Stimulated activated CD4-positive, alpha-beta T cell treated with anti-CD3 and anti-CD28 coated beads, Interleukin-1b, Interleukin-23, amount 100 ng/mL, for 1 hour (primary cell): ENCODE measurements at places on chromosomes 6 and 20.

DNA sequence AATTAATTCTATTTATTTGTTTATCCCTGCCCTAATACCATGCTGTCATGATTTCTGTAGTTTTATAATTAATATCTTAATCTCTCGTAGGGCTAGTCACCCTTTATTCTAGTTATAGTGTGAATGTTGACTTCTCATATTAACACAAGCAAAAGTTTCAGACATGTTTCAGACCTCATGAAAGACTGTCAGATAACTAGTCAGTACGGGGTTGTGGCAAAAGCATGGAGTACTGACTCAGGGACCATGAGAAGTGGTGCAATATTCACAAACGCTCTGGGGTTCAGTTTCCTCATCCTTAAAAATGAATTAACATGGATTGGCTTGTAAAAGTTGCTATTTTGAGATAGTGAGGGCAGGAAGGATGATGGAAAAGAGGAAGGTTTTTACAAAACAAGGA is 148.9 kb downstream of the TMEM200A start:
- no peak for DNase-seq

DNA sequence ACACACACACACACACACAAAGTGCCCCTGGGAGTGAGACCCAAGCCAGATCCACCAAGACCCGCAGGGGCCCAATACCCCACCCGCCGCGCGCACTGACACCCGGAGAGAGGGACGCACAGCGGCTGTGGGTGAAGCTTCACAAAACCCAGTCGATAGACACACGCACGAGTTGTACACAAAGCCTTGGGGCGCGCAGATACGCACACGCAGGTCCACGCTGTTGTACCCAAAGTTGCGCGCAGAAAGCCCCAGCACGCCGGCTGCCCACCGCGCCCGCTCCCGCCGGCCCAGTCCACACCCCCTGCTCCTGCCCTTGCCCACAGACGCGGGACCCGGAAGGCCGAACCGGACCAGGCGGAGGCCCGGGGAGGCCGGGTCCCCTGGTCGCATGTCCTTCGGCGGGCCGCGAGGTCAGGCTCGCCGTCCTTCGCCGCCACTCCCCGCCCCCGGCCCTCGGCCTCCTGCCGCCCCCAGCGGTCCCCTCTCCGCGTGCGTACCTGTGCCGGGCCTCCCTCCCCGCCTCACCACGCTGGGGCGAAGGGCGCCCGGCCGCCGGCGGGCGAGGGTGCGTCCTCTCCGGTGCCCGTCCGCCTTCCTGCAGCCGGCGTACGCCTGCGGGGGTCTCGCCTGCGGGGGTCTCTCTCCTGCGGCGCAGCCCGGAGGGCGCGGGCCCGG is at the start of gene TMEM74B:
TMEM74B (minus strand) TSS at position 344 of the 678 bp plus-strand sequence. CDS start 1,180 bp downstream, outside the sequence.
- no peak for DNase-seq

- DNase-seq: no peak
Observed at GRCh38 chr6:104599821-104600638, 259.7 kb downstream of the HACE1 start.

DNA sequence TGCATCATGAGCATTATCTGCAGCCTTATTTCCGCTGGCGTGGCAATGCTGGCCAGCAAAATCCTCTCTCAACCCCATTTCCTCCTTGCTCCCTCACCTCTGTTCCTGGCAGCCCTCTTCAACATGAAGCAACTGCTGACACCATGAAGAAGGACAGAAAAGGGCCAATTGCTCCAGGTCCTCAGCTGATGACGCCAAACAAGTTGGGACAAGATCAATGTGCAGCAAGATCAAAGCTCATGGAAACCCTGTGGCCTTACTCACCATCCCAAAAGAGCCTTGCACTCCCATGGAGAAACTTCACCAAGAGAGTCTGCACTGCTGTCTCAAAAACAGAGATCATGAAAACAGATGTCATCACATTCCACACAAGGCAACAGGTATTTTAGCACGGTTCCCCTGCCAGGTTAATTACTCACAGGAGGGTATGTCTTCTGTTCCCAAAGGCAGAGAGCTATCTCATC is 7.4 kb downstream of the GFOD1 start:
- DNase-seq: no peak

GRCh38 chr6:168988801-168989200 is 264.8 kb downstream of the THBS2 start:
- DNase-seq: no peak

DNA sequence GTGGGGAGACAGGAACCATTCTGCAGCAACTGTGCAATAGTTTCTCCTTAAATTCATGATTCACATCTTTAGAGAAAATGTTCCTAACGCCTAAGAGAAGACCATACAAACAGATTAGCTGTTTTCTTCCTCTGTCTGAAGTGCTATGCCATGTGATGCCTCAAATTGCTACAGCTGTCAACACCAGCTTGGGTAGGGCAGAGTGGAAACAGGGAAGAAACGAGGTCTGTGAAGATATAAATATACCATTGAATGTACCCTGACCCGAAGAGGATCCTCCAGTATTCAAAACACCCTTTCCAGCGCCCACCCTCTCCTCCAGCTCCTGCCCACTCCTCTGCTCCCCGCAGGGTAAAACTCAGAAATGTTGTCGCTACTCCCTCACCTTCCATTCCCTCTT is 40.3 kb upstream of the PRND start:
- no peak for DNase-seq

GRCh38 chr6:44119704-44120262 is 7.5 kb downstream of the MRPL14 start:
- no peak for DNase-seq

DNA sequence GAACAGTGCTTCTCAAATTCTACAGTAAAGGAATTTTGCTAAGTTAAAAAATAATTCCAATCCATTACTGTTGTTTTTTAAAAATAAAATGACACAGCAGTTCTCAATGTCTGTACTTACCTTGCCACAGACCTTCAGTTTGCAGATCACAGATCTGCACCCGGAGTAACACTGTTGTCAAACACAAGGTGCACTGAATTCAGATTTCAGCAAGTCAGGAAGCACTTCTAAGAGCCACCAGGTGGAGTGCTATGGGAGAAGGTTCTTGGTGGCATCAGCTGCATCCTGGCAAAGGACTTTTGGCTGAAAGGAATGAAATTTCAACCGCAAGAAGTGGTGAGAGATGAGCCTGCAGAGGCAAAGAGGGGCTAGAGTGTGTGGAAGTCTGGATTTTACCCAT is 17.4 kb downstream of the RSPH4A start:
- no peak for DNase-seq

- DNase-seq: no peak
Observed at GRCh38 chr6:24966381-24966780, 30.6 kb upstream of the RIPOR2 start.

- DNase-seq: no peak
Observed at GRCh38 chr6:114878091-114878490, 535.3 kb upstream of the HS3ST5 start.

DNA sequence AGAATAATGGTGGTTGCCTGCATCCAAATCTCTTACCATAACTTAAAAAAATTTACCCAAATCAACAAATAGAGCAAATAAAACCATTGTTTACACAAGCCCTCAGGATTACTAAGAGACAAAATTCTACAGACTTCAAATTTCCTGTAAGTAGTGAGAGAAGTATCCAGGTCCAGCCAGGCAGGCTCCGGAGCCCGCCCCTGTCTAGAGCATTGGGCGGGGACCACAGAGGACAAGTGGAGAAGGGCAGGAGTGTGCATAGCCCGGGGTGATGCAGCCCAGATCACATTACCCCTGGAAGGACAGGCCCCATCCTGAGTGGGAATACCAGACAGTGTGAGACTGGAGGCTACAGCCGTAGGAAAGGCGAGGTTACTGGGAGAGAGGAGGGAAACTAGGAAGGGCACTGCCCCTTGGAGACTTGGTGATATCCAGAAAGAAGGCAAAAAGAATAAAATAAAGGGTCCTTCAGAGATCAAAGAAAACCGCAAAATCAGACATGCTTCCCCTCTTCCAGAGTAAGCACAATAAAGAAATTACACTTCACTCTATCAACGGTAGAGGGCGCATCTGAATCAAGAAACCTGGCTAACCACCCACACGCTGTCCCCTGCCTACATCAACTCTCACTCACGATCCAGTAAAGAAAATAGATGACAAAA is 26.6 kb downstream of the RIN2 start:
- DNase-seq: no peak

- DNase-seq: no peak
Observed at GRCh38 chr6:123788319-123788718, 15.3 kb upstream of the NKAIN2 start.

GRCh38 chr20:12573442-12573841 is 435.3 kb upstream of the SPTLC3 start:
- no peak for DNase-seq

GRCh38 chr6:7543789-7544424 is 2.4 kb downstream of the DSP start:
- no peak for DNase-seq

GRCh38 chr6:14664621-14665315 is 547.2 kb downstream of the CD83 start:
- no peak for DNase-seq

GRCh38 chr6:5425267-5425666 is 164.0 kb downstream of the FARS2 start:
- DNase-seq: no peak

- DNase-seq: no peak
Observed at GRCh38 chr6:132750455-132751248, 7.1 kb downstream of the VNN2 start.

GRCh38 chr6:111487661-111488060 is 4.6 kb upstream of the REV3L start:
- no peak for DNase-seq

DNA sequence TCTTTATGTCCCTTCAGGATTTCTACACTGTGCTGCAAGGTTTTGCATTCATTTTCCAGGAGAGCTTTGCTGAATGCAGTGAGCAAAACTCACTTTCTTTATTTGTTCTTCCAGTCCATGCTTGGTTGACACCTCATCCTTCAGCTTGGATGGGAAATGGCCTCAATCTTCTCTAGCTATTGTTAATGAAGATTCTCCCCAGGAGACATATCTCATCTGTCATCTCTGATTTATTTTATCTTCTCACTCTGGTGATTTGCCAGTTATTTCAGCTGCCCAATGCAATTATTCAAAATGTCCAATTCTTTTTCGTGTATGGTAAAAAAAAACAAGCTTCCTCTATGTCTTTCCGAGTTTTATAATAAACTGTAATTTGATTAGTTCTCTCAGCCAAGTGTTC is 77.9 kb upstream of the PAK5 start:
- no peak for DNase-seq

GRCh38 chr6:65229825-65230224 is 477.2 kb downstream of the EYS start:
- no peak for DNase-seq

- DNase-seq: no peak
Observed at GRCh38 chr20:49278818-49279676, 1.2 kb upstream of the ZNFX1 start.

DNA sequence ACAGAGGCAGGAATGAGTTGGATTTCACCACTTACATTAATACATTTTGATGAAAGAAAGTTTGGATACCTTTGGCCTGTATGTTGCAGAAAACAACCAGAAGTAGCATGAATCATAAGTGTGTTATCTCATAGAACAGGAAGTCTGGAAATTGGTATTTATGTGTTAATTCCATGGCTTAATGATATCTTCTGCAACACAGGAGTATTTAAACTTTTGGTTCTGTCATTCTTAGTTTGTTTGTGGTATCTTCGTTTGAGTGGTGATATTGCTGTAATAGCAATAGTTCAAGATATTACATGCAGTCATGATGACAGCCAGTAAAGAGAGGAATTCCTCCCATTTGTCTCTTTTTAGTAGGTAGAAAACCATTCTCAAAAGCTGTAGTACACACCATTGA is 177.3 kb downstream of the CDKAL1 start:
- DNase-seq: no peak

GRCh38 chr6:35044145-35044745 is 96.9 kb downstream of the TCP11 start:
- DNase-seq: no peak

- no peak for DNase-seq
Observed at GRCh38 chr20:39857187-39857586, 831.8 kb downstream of the MAFB start.

GRCh38 chr6:119720160-119720559 is 370.6 kb upstream of the MAN1A1 start:
- no peak for DNase-seq
